ENCODE measurements at places on chromosomes 2 and 18.

GRCh38 chr2:10246370-10246769, 56.3 kb upstream of the HPCAL1 start:
- no peak for DNase-seq

GRCh38 chr2:85377083-85377482, 22.5 kb downstream of the ELMOD3 start:
- no peak for DNase-seq

GRCh38 chr2:18514526-18515461, 45.7 kb downstream of the RDH14 start:
- DNase-seq: no peak

GRCh38 chr18:59994357-59994756, 94.6 kb downstream of the PMAIP1 start:
- no peak for DNase-seq
